ENCODE measurements at places on chromosomes 4 and X. TPM values are rescaled to one million over a fixed set of nuclear protein-coding genes. Genes with fewer than 3 reads are reported as not detected.

DNA sequence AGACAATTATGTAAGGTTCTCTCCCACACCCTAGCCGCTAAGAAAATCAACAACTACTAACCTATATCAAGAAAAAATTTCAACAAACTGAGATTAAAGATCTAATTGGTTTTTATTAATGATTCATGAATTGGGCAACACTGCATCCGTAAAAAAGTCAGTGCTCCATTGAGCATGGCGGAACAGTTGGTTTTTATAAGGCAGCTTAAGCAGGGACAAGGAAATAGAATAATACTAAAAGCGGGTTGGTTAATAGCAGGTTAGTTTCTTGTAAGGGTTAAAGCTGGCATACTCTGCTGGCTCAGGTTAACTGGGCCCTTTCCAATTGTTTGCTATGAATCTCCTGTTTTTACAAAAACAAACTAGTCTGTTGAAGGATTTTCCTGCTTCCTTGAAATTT, 202.3 kb upstream of the RASGEF1B start:
- no peak for DNase-seq

- DNase-seq = peak; percentile 45
These were observed 1.1 kb downstream of the ZCCHC18 start for GRCh38 chrX:104113222-104113965.

DNA sequence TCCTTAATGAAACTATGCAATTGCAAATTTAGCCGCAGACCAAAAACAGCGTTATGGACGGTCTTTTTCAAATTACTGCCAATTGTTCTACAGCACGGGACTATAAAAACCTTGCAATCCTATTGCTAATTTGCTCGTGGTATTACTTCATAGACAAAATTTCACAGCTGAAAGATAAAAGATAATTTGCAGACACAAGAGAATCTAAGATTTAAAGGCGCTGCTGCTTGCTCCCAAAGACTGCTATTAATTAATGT, 1.4 kb upstream of the CAMK2D start:
- DNase-seq = no peak

DNA sequence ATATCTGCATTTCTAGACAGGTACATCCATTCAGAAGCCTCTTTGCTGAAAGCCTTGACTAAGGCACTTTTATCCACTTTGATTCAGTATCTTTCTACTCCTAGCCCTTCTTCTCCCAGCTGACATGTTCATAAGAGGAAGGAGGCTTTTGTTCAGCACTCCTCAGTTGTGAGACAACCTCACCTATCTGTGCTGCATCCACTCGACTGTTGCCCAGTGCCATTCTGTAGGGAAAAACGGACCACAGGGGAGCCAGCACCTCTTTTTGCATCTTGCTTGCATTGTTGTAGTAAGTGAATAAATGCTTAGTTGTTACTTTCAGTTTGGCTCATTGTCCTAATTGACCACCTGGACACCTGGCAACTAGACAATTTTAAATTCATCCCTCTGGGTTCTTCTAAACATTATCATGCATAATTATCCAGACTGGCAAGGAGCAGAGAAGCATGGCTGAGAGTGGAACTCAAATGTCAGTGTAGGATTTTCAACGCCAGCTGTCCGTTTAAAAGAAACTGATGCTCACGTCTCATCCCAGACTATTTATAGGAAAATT, 83.8 kb upstream of the BOD1L1 start:
- DNase-seq = no peak

GRCh38 chrX:42930071-42930470, 152.1 kb upstream of the PPP1R2C start:
- DNase-seq = no peak

DNA sequence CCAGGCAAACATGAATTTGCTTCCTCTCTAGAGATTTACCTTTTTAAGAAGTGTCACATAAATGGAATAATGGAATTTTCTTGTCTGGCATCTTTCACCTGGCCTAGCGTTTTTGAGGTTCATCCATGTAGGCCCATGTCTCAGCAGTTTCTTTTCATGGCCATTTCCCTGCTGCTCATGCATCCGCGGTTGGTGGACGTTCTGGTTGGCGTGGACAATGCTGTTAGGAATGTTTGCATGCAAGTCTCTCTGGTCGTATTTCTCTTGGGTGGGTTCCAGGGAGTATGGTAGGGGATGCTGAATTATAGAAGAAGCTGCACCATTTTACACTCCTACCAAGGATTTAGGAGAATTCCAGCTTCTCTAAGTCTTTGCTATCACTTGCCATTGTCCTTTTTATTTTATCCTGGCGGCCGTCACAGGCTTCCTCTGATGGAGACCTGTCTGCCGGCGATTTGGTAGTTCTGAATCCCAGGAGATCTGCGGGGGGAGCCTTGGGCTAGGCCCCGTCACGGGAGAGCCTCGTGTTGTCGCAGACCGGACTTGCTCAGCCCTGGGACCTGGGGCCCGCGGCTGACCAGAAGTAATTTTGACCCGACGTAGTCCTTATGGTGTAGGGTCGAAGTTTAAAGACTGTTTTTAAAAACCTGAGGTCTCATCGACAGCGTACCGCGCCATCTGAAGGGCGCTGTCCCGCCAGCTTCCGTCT, 56.9 kb upstream of the TADA2B start:
- DNase-seq = no peak

DNA sequence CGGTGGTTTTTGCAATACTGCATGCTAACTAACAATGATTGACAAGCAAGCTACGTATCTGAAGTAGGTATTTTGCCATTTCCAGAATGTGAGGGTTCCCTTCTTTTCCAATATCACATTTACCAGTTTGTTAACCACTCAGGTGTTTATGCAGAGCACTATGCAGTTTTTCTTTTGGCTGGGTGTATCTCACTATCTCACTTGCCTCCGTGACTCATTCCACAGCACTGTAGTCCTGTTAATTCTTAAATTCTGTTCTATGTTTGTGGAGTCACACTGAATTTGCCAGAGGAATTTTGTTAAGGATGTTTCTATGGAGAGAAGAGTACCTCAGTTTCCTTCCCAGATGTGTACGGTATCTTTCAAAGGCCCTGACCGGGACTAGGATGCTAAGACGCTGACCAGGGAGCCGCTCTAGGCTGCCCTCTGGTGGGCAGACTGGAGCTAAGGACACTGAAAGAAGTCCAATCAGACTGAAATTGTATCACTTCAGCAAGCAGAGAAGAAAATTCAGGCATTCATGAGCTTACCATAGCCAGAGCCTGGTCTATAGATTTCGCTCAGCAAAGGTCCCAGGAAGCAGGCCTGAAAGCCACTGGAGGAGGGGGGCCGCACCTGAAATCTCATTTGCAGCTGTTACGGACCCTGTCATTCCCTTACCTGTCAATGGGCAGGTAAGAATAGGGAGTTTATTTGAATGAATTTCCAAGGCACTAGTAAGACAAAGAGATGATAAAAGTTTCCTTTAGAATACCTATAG, 388.4 kb upstream of the SPOCK3 start:
- no peak for DNase-seq

DNA sequence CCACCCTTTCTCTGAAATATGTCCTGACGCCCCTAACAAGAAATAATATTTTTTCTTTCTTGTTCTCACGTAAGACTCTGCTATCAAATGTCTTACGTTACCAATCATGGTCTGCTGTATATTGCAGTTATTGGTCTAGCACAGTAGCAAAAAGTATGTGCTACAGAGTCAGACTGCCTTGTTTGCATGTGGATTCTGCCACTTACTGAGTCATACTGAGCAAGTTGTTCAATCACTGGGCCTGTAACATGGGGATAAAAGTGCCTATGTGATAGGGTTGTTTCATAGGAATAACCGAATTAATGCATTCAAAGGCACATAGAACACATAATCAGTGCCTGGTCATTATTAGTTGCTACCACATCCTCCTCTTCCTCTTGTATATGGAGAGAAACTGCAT, 14.1 kb downstream of the RPGR start:
- no peak for DNase-seq

GRCh38 chr4:7581477-7581876, 146.7 kb upstream of the PSAPL1 start:
- DNase-seq = no peak

- no peak for DNase-seq
These were observed 1380.4 kb downstream of the STIM2 start for GRCh38 chr4:28241021-28241420.

DNA sequence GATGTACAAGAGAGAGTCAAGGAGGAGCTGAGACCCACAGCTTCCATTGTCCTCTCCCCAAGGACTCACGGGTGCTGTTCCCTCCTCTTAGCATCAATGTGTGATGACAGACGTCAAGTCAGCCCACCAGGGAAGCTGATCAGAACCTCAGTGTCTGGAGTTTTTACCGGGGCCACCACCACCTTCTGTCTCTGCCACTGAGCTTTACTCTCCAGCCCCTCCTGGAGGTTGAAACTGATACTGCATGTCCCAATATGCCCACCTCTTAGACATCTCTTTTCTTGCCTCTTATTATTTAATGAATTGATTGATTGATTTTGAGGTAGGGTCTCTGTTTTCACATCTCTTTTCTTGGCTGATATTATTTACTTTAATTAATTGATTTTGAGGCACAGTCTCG, 10.3 kb upstream of the AKAP17A start:
- DNase-seq = no peak

GRCh38 chrX:6226596-6227452, 1.8 kb downstream of the NLGN4X start:
- DNase-seq = no peak

GRCh38 chr4:8019396-8020365, 80.0 kb upstream of the AFAP1 start:
- DNase-seq = peak; percentile 13

GRCh38 chr4:40214661-40215418, 18.0 kb downstream of the RHOH start:
- no peak for DNase-seq

GRCh38 chrX:44675362-44676024, 132.8 kb upstream of the FUNDC1 start:
- peak; percentile 62 for DNase-seq

Gene HSFX3
- not detected for polyA plus RNA-seq

Gene MAPK10
- 15.5 TPM for polyA plus RNA-seq

Gene VSIG1
- 0.29 TPM for polyA plus RNA-seq
